Pulmonary artery endothelial cell (primary cell): ENCODE measurements at places on chromosomes 6 and 20.

GRCh38 chr6:51526922-51527321, 560.5 kb downstream of the PKHD1 start:
- no peak for DNase-seq

GRCh38 chr6:15770347-15771143, 107.7 kb upstream of the DTNBP1 start:
- DNase-seq, result no peak

GRCh38 chr6:157013649-157014304, 236.6 kb downstream of the ARID1B start:
- no peak for DNase-seq

DNA sequence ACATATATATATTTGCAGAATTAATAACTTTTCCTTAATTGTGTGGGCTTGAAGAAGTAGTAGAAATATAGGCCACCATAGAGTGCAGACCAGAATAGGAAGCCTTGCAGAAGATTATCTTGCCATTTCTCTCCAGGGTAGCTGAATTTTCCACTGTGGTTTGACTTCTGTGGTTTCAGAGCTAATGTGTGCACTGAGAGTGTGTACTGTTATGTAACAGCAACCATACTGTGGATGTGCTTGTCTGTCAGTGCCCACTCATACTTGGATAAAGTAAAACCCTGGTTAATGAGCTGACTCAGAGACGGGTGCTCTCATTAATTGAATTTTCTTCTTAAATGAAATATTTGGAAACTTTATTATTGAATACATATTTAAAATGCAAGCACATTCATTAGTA, 57.2 kb downstream of the CEP43 start:
- DNase-seq, result no peak

DNA sequence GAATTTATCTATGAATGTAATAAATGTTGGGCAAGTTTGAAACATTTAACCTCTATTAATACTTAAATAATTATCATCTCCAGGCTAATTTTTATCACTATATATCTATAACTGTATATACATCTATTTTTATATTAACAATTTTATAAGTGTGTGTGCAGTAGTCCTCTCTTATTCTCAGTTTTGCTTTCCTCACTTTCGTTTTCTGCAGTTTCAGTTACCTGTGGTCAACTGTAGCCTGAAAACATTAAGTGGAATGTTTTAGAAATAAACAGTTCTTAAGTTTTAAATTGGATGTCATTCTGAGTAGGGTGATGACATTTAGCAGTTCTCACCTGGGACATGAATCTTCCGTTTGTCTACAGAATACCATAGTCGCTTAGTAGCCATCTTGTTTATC, 379.4 kb upstream of the MAN1A1 start:
- DNase-seq, result no peak

GRCh38 chr6:21850691-21851090, 257.1 kb downstream of the SOX4 start:
- no peak for DNase-seq

GRCh38 chr6:166776571-166776970, 149.5 kb upstream of the RPS6KA2 start:
- no peak for DNase-seq

- no peak for DNase-seq
Measured at GRCh38 chr6:804317-804716, 111.4 kb upstream of the EXOC2 start.

DNA sequence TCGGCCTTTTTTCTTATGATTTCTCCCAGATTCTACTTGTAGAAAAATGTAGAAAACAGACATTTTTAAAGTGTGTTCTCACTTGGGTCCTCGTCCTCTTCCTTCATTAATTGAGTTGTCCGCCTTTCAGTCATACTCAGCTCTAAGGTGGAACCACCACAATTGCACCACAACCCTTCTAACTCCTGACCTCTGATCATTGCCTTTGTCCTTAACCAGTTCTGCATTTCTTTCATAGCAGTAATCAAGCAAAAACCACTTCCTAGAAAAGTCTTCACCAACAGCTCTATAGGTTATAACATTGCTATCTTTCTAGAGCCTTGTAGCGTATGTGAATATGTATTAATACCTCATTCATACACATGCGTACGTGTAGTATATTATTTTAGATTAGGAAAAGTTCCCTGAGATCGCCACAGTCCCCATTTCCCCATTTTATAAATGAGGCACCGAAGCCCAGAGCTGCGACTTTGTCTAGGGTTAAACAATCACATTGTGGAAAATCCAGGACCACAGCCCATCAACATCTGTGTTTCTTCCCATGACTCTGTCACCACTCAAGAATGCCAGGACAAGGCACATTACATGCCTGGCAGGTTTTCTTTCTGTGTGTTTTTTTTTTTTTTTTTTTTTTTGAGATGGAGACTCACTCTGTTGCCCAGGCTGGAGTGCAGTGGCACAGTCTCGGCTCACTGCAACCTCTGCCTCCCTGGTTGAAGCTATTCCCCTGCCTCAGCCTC, 175.5 kb downstream of the BTBD3 start:
- DNase-seq, result no peak

DNA sequence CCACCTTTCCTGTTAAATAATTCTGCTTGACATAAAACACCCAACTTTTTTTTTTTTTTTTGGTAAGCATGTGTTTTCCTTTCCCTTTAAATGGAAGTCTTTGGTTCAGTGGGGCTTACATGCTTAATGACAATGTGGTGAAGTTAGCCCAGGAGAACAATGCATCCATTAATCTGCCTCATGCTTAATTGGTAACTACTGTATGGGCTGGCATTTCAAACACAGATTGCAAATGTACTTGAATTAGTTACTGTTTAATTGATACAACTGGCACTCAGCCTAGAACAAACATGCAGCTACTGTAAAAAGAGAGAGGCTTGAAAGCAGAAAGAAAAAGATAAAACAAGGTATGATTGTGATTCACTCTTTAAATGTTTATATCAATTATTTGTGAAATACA, 483.6 kb upstream of the NOX3 start:
- no peak for DNase-seq

- no peak for DNase-seq
Measured at GRCh38 chr6:7332090-7332745, 19.2 kb upstream of the SSR1 start.

DNA sequence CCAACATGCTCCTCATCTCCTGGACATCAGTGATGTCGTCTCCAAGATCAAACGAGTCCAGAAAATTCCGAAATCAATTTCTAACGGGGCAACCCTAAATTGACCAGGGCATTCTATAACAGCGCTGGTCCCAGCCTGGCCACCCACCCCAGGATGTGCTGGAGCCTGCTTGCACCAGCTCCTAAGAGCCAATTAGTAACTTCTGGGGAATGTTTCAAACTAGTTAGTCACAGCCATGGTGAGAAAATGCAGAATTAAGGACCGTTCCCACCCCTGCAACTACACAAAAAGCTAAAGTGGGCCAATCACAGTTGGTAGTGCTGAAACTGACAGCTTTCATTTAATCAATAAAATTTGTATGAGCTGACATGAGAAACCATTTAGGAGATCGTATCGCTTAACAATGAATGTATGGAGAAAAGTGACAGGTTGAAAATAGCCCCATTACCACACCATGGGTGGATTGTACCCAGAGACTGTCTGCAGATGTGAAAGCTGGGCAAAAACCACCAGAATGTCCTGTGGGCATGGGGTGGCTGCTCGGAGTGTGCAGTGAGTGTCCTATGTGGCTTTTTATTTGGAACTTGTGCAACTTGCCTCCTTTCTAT, 165.7 kb upstream of the AFDN start:
- DNase-seq, result no peak

DNA sequence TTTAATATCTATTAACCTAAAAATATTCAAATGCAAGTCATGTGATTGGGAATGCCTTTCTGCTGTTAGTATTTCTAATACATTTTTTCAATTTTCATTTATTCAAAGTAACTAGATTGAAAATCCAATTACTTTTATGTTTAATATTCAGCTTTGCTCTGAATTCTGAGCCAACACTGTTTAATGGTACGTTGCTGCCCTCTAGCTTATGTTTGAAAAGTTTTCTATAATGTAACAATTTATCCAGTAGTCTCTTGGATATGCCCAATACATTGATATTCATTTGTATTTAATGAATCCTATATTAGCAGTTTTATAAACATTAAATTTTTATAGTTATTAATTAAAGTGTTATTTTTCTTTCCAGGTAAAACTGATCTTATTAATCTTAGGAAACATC, 47.4 kb downstream of the LGSN start:
- no peak for DNase-seq

GRCh38 chr20:21137078-21137477, 11.2 kb downstream of the KIZ start:
- no peak for DNase-seq
